ENCODE measurements at places on chromosomes 6 and 20. TPM values are rescaled to one million over a fixed set of nuclear protein-coding genes. Genes with fewer than 3 reads are reported as not detected.
A peak's percentile ranks its signal among the peaks of the same experiment; 100 is the strongest.

GRCh38 chr6:38179794-38180430 is 360.4 kb downstream of the ZFAND3 start:
- DNase-seq = peak; percentile 41

The HSPA1L gene
- 1.9 TPM for polyA plus RNA-seq

DNA sequence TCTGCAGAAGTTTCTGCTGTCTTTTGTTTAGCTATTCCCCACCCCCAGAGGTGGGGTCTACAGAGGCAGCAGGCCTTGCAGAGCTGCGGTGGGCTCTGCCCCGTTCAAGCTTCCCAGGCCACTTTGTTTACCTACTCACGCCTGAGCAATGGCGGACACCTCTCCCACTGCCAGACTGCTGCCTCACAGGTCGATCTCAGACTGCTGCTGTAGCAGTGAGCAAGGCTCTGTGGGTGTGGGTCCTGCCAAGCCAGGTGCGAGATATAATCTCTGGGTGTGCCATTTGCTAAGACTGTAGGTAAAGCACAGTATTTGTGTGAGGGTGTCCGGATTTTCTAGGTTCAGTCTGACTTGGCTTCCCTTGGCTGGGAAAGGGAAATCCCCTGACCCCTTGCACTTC is 23.6 kb upstream of the ZNF337 start:
- no peak for DNase-seq

- peak; percentile 90 for DNase-seq
Observed at GRCh38 chr6:30329331-30329730, 2.6 kb downstream of the TRIM39 start.

GRCh38 chr6:12148317-12148801 is 136.2 kb downstream of the HIVEP1 start:
- no peak for DNase-seq

GRCh38 chr6:20965276-20965675 is 431.0 kb downstream of the CDKAL1 start:
- no peak for DNase-seq

The CBLN4 gene
- polyA plus RNA-seq = 0.03 TPM

DNA sequence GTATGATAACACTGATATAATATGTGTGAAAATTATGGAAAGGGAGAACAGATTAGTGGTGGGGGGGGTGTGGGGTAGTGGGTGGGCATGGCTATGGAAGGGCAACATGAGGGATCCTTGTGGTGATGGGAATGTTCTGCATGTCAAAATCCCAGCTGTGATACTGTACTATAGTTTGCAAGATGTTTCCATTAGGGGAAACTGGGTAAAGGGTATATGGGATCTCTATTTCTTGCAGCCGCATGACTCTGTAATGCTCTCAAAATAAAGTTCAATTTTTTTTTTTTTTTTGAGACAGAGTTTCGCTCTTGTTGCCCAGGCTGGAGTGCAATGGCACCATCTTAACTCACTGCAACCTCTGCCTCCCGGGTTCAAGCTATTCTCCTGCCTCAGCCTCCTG is 14.3 kb downstream of the ZBTB2 start:
- DNase-seq = no peak

GRCh38 chr6:33052627-33053026 is 20.8 kb downstream of the HLA-DPA1 start:
- no peak for DNase-seq
